ENCODE measurements at places on chromosomes 7 and 10. TPM values are rescaled to one million over a fixed set of nuclear protein-coding genes. Genes with fewer than 3 reads are reported as not detected.

- no peaks in the 10 kb centered on the region for H3K4me1 ChIP-seq
- peak; percentile 44 for DNase-seq
- no peak overlapping the region for H3K4me3 ChIP-seq
- no peak overlapping the region for H3K27ac ChIP-seq
Measured at GRCh38 chr10:16612115-16612980, 90.7 kb upstream of the C1QL3 start.

- no peaks in the 10 kb centered on the region for H3K4me1 ChIP-seq
- H3K36me3 ChIP-seq = no peaks in the 10 kb centered on the region
- H3K27ac ChIP-seq = no peak overlapping the region
- no peak overlapping the region for H3K4me3 ChIP-seq
Measured at GRCh38 chr10:129396021-129396722, 70.9 kb upstream of the MGMT start.

DNA sequence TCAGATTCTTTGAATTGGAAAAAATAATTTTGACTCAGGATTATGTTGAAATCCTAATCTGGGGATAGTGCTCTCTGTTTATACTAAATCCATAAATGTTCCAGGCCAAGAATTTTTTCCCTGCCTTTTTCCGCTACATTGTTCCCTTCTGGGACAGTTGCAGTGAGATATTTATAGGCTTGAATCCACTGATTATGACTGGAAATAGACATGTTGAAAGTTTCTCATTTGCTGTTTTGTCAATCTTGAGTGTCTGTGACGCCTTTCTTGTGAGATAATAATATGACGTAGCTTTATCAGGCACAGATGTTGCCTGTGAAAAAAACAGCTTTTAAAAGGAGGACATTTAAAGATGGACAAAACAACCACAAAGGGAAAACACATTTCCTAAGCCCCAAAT, 155.9 kb downstream of the ARID5B start:
- no peaks in the 10 kb centered on the region for H3K36me3 ChIP-seq
- no peaks in the 10 kb centered on the region for H3K27me3 ChIP-seq
- H3K4me1 ChIP-seq = peaks cover 5% of the 10 kb centered on the region
- no peak overlapping the region for H3K4me3 ChIP-seq

DNA sequence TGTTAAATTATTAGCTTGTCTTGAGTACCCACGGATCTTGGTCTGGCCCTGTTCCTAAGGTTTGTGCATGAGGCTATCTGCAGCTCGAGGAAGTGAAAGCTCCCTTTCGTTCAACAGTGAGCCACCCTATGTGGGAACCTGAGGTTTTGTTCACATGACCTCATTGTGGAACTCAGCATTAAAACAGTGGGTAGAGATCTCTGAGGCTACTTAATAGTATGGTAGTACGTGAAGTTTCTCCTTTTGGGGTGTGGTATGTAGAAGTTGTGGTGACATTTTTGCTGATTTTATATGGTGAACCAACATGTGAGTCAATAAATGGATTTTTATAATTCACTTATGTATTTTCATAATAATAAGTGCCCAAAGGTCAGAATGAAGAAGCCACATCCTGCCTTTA, 252.7 kb upstream of the FERD3L start:
- no peak overlapping the region for H3K4me3 ChIP-seq
- no peaks in the 10 kb centered on the region for H3K4me1 ChIP-seq
- H3K27me3 ChIP-seq = no peaks in the 10 kb centered on the region

GRCh38 chr10:52359441-52359840, 45.4 kb downstream of the DKK1 start:
- H3K4me3 ChIP-seq = no peak overlapping the region
- DNase-seq = no peak
- H3K27ac ChIP-seq = no peak overlapping the region
- H3K4me1 ChIP-seq = no peaks in the 10 kb centered on the region
- no peaks in the 10 kb centered on the region for H3K36me3 ChIP-seq

GRCh38 chr10:89235073-89235798, 16.3 kb downstream of the LIPA start:
- H3K27ac ChIP-seq = no peak overlapping the region
- no peak for DNase-seq
- no peaks in the 10 kb centered on the region for H3K36me3 ChIP-seq
- H3K4me3 ChIP-seq = no peak overlapping the region
- no peaks in the 10 kb centered on the region for H3K4me1 ChIP-seq
- H3K27me3 ChIP-seq = no peaks in the 10 kb centered on the region

The LBX1 gene
- not detected for total RNA-seq

- H3K4me3 ChIP-seq = no peak overlapping the region
- H3K27me3 ChIP-seq = no peaks in the 10 kb centered on the region
- no peak for DNase-seq
- H3K4me1 ChIP-seq = peaks cover 42% of the 10 kb centered on the region
- no peaks in the 10 kb centered on the region for H3K36me3 ChIP-seq
Measured at GRCh38 chr10:69220507-69220906, 375 bp downstream of the HKDC1 start.

DNA sequence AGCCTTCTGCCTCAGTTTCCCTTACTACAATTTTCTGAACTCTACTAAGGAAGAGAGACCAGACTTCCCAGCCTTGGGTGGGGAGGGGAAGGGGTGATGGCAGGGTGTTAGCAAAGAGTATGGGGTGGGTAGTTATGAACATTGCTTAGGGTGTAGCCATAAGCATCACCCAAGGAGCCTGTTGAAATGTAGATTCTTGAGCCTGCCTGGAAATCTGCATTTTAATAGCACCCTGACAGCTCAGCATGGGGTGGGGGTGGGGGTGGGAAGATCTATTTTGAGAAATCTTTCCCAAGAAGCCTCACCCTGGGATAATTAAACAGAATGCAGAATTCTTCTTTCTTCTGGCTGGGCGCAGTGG, 164.8 kb downstream of the NRF1 start:
- no peak overlapping the region for H3K27ac ChIP-seq
- no peak for DNase-seq
- no peaks in the 10 kb centered on the region for H3K27me3 ChIP-seq
- peaks cover 85% of the 10 kb centered on the region for H3K4me1 ChIP-seq
- H3K36me3 ChIP-seq = no peaks in the 10 kb centered on the region

GRCh38 chr10:6487920-6488319, 92.2 kb downstream of the PRKCQ start:
- H3K27me3 ChIP-seq = no peaks in the 10 kb centered on the region
- H3K4me3 ChIP-seq = no peak overlapping the region
- H3K4me1 ChIP-seq = no peaks in the 10 kb centered on the region
- H3K27ac ChIP-seq = no peak overlapping the region
- peak; percentile 20 for DNase-seq
- peaks cover 31% of the 10 kb centered on the region for H3K36me3 ChIP-seq

DNA sequence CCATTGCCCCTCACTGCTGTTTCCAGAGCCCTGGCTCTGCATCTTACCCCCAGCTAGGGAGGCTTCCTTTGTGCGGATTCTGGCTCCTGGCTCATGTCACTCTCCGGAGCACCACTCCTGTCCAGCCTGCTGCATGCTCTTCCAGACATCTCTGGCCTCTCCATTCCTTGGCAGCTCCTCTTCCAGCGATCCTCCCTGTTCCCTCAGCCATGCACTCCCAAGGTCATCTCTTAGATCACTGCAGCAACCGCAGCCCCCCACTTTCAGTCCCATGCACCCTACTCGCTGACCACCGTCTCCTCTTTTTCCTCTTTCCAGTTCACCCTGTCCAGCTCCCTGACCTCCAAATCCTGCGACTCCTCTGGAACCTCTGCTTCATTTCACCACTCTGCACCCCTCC, 6.9 kb upstream of the SMARCD3 start:
- H3K36me3 ChIP-seq = no peaks in the 10 kb centered on the region
- peaks cover 22% of the 10 kb centered on the region for H3K4me1 ChIP-seq
- DNase-seq = no peak
- H3K4me3 ChIP-seq = no peak overlapping the region
- H3K27me3 ChIP-seq = peaks cover 66% of the 10 kb centered on the region

GRCh38 chr10:32905466-32905865, 52.6 kb downstream of the ITGB1 start:
- H3K27ac ChIP-seq = no peak overlapping the region
- no peak overlapping the region for H3K4me3 ChIP-seq
- peaks cover 78% of the 10 kb centered on the region for H3K36me3 ChIP-seq
- H3K4me1 ChIP-seq = no peaks in the 10 kb centered on the region

The GNA12 gene
- total RNA-seq = 25.0 TPM

Data from K562 (cell line).